ENCODE measurements at places on chromosomes 11 and 22.

DNA sequence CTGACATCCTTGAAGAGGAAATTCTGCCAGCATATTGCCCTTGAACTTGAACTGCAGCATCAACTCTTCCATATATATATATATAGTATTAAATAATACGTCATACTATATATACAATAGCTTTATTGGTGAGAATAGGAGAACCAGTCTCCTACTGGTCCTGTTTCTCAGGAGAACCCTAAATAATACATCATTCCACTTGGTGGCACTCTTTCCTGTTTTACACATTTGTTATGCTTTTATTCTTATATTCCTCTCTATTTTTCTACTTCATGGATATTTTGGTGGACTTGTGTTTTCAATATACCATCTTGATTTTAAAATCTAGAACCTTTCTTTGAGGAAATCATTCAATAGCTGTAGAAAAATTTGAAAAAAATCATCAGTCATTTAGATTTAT is 193.3 kb downstream of the TRPC6 start:
- no peak for DNase-seq

GRCh38 chr11:125229916-125230315 is 65.4 kb downstream of the PKNOX2 start:
- no peak for DNase-seq

GRCh38 chr11:120182790-120183491 is 27.9 kb upstream of the OAF start:
- no peak for DNase-seq

- DNase-seq: no peak
Measured at GRCh38 chr22:30782613-30783012, 87.9 kb downstream of the OSBP2 start.

GRCh38 chr11:1771700-1772099 is 8.0 kb upstream of the CTSD start:
- no peak for DNase-seq

DNA sequence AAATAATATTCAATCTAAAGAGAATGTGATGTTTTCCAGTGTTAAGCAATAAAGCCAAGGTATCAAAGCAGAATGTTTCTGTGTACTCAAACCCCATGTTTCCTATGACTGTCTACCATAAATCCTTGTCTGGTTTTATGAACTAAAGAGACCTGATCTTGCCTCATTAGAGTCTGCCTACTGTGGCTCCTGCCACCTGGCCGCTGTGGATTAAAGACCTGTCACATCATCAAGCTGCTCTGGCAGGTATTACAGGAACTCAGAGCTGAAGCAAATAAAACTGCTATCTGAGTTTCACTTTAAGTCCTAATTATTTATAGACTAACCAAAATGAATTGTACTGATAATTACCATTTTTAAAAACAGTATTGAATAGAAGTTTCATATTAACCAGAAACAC is 207.8 kb upstream of the CCDC90B start:
- DNase-seq: no peak

- DNase-seq: no peak
Measured at GRCh38 chr22:48700566-48701295, 1126.9 kb downstream of the BRD1 start.

- no peak for DNase-seq
Measured at GRCh38 chr11:75428989-75429640, 3.9 kb downstream of the KLHL35 start.

All from pulmonary artery endothelial cell (primary cell).